Activated T-cell treated with anti-CD3 and anti-CD28 coated beads, Interleukin-2, amount 50 U/mL, for 72 hours (primary cell): ENCODE measurements at places on chromosomes 6 and 20.
A peak's percentile ranks its signal among the peaks of the same experiment; 100 is the strongest.

DNA sequence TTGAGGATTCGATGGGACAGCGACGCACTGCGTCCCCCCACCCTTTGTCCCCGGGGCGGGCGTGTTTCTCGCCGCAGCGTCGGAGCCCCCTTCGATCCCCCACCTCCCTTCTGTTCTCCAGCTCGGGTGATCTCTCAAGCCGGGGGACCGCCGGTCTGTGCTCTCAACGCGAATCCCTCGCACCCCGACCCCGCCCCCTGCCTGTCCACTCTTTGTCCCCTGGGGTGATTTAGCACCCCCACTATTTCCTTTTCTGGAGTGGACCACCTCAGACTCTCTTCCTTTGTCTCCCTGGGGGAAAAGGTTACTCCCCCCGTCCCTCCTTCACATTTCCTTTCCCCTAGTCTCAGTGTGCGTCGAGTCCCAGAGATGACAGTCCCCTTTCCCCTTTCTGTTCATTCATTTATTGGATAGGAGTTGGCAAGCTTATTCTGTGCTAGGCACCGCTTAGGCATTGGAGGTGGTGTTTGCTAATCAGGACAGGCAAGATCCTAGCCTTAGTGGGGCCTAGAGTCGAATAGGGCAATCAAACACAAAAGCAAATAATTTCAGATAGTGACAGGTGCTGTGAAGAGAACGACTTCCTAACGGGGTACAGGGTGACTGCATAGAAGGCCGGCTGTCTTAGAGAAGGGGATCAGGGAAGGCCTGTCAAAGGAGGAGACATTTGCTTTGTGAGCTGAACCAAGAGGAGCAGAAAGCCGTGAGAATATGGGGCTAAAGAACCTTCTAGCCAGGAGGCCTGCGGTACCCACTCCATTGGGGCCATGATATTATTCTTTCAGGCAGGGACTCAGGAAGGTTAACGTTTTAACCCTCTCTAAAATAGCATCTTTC is 741 bp downstream of the PTPN1 start:
- peak; percentile 28 for DNase-seq

DNA sequence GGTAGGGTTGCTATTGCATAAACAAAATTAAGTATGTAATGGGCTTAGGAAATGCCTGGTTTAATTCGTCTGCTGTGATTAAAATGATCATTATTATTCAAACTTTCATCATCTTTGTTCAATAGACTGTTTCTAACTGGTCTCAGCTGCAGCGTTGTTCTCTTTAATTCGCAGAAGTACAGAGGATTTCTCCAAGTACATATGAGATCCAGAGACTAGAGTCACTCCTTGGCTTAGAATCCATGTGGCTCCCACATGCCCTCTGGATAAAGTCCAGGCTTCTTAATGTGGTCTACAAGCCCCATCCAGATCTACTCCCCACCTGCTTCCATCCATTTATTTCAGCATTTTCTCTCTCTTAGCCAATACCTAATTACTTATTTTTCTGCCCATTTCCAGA is 1.1 kb upstream of the ZBTB24 start:
- no peak for DNase-seq

- DNase-seq: no peak
Measured at GRCh38 chr6:159343709-159344108, 174.5 kb downstream of the FNDC1 start.

- DNase-seq: no peak
Measured at GRCh38 chr6:142381845-142382378, 80.1 kb downstream of the ADGRG6 start.

GRCh38 chr6:154106251-154106650 is 67.2 kb downstream of the OPRM1 start:
- DNase-seq: no peak
